NCI-H446 (cell line): ENCODE measurements at places on chromosomes 7 and 10.

GRCh38 chr10:79051766-79052165 lies 17.0 kb upstream of the ZMIZ1 start:
- DNase-seq: no peak

GRCh38 chr7:41573862-41574261 lies 129.0 kb downstream of the INHBA start:
- DNase-seq: no peak

DNA sequence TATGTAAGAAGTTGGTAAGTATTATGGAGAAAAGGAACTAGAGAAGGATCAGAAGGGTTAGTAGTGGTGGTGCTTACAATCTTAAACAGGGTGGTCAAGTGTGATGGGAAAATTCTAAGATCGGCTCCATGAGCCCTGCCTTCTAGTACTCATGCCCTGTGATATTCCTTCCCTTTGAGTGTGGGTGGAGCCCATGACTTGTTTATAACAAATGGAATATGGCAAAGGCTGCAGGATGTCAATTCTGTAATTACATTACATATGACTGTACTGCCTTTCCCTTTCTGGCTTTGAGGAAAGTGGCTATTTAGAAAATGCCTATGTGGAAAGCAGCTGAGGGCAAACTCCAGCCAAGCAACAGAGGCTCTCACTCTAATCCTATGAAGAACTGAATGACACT lies 309.6 kb downstream of the AGMO start:
- DNase-seq: no peak

GRCh38 chr7:11591055-11591633 lies 240.9 kb downstream of the THSD7A start:
- no peak for DNase-seq

DNA sequence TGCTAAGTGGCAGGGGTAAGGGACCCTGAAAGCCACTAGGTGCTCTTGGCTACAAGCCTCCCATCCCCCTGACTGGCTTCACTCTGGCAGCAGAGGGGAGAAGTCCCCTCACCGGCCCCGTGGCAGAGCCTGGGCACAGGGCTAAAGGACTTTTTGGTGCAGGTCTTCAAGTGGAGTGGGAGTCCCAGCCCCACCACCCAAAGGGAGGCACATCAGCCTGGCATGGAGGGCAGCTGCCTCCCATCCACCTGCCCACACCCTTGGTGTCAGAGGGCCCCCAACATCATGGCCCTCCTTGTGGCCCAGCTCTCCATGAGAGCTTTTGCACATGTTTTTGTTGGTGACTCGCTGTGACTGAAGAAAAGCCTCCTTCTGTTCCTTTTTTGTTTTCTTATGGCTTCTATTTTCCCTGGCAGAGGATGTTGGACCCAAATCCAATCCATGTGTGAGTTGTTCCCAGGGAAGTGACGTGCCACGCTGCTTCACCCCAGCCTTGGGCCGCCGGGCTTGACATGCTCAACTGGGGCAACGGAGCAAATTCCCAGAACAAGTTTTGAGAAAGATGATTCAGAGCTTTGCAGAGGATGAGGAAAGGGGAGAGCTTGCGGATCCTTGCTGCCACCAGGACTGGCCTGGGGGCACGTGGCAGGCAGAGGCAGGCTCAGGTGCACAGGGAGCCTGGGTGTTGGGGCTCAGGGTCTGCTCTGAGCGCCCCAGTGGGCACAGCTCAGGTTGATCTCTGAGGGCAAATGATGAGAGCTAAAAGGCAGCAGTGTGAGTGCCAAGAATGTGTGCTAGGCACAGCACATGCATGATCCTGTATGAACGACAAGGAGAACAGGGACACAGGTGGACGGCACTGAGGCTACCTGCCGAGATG lies 1.9 kb upstream of the AEBP1 start:
- DNase-seq: no peak

- DNase-seq: no peak
These were observed 32.1 kb downstream of the ARMC3 start for GRCh38 chr10:22959950-22960349.

DNA sequence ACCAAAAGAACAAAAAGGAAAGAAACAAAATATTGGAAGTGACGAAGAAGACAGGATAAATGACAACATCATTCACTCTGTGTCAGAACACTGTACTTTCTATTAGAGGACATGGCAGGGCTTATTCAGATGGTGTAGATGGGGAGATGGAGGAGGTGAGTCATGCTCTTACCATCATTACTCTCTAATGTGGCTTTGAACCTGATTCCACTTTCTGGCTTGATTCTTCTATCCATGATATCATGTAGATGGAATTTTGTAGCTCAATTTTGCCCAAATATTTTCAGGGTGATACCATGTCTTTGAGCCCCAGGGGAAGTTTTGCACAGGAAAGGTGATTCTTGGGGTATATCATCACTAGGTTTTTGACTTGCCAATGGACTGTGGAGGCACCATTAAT lies 91.7 kb downstream of the CFAP58 start:
- DNase-seq: no peak

- no peak for DNase-seq
These were observed at the start of gene C10orf53 for GRCh38 chr10:49679480-49679893. C10orf53 (plus strand) TSS chr10:49679651; CDS start chr10:49679698, 47 bp downstream.

GRCh38 chr7:47387506-47387905 lies 194.4 kb downstream of the TNS3 start:
- DNase-seq: no peak

- DNase-seq: no peak
These were observed 26.2 kb downstream of the ADK start for GRCh38 chr10:74177140-74177677.

DNA sequence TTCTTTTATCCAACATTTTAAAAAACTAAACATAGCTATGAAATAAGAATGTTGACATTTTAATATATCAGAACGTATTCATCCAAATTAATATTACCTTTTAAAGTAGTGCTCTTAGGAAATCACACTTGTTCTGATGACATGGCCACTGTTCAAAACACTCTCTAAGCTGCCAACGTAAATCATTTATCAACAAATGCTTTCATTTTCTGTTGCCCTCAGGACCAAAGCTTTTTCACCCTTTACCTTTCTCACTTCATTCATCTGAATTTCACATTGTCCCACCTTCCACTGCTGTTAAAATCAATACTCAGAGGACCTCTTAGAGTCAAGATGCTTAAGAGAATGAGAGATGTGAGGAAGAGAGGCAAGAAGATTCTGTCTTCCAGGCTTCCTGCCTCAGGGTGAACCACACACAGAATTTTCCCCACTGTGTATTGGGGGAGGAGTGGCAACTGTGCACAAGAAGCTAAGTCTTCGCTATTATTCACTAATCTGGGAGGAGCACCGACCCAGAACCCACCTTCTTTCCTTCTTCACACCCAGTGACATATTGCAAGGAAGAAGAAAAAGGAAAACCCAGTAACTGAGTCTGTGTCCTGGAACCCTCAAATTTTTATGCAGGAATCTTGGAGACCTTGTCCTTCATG lies 21.0 kb downstream of the HIBADH start:
- no peak for DNase-seq

DNA sequence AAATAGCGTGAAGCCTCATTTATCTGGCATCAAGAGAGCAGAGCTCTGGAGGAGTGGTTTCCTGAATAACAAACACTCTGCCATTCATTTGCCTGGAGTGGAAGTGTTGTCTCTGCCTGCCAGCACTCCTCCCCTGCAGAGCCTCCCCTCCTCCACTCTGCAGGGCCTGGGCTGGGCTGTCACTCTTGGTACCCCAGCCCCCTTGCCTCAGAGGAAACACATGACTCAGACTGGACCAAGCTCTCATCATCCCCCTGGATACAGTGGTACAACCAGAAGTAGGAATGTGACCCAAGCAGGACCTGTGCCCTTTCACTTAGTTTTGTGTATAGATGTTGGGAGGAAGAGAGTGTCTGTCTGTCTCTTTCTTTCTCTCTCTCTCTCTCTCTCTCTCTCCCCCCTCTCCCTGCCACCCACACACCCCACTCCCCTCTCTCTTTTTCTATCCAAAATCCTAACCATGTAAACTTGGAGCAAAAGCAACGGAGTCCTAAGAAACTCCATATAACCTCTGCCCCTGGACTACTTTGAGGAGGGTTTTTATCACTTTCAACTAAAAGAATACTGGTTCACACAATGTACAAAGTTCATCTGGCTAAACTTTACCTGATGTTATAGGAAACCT lies 43.9 kb downstream of the DOCK4 start:
- DNase-seq: peak; percentile 60

DNA sequence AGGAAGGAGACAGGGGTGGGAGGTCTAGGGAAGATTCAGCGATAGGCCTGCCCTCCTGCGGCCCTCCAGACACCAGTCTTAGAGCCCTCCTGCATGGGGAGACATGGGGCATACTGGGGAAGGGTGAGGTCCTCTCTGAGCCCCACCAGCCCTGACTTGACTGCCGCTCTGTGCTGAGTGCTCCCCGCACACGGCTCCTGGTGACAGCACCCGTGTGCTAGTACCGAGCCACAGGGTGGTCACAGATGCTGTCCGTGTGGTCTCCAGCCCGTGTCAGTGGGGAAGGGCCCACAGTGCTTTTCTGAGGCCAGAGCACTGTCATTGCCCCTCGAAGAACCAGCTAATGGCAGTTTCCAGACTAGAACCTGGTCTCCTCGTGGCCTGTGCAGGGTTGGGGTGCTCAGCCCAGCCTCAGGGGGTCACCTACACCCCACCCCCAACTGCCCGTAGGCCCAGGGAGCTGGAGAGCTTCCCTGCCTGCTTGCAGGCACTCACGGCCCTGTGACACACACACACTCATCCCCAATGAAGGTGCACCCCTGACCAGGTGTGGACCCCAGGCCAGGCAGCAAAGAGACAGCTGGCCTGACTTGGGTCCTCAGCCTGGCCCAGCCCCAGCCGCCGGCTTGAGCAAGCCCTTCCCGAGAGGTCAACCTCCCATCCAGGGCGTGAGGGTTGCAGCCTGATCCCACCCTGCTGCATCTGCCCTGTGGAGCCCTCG lies 86.0 kb upstream of the RET start:
- no peak for DNase-seq

DNA sequence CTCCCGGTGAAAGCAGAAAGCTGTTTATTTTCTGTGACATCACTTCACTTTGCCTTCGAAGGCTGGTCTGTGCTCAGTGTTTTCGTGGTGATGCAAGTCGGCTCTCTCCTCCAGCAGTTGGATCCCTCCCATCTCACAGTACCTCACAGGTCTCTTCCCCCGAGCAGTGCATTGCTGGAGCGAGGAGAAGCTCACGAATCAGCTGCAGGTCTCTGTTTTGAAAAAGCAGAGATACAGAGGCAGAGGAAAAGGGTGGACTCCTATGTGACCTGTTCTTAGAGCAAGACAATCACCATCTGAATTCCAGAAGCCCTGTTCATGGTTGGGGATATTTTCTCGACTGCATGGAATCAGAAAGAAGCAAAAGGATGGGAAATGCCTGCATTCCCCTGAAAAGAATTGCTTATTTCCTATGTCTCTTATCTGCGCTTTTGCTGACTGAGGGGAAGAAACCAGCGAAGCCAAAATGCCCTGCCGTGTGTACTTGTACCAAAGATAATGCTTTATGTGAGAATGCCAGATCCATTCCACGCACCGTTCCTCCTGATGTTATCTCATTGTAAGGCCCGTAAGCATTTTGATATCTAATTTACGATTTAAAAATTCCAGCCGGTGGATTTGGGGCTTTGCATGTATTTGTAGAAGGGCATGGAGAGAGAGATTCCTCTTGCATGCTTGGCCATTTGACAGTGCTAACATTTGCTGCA lies at the start of gene LGI1:
TSS of gene LGI1 (plus strand) at position 136 of the 707 bp plus-strand sequence. CDS start at position 345, 209 bp downstream.
- DNase-seq: no peak

GRCh38 chr7:149440222-149440621 lies 20.6 kb downstream of the ZNF777 start:
- no peak for DNase-seq

DNA sequence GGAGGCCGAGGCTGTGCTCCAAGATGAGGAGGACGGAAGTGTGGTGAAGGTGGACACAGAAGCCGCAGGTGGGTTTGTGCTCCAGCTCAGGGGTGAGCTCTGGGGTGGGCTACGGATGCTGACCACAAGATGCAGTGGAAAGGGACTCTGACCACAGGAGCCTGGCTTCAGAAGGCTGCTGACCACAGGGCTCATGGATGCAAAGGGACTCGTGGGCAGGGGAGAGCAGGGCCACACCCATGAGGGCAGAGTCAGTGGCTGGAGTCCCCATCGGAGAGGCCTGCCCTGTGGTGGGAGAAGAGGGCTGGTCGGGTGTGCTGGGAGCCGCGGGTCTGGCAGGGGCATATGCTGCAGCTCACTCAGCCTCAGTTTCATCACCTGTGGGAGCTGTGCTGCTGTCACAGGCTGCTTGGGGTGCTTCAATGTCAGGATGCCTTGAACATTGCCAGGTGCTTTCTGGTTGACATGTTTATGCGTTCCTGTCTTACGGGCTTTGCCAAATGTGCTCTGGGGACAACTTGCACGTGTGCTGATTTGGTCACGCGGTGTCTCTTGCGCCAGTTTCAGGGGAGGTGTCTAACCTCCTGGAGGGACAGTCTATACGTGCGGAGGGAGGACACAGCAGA lies 13.7 kb downstream of the SCART1 start:
- DNase-seq: no peak

- no peak for DNase-seq
These were observed 260.5 kb downstream of the PRPF18 start for GRCh38 chr10:13847201-13847631.

DNA sequence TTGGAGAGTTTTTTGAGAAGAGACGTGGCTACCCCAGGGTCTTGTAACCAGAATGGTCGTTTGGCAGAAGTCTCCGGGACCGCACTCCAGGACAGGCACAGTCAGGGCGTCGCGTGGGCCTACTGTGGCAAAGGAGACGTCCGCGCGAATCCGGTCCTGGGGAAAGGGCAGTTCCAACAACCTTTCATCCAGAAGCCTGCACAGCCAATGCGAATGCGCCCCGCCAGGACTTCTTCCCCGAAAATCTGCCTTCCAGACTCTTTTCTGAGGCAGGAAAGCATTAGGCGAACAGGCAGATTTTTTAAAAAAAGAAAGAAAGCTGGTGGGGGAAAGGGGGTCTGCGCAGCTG lies 2.0 kb downstream of the HPSE2 start:
- DNase-seq: no peak

DNA sequence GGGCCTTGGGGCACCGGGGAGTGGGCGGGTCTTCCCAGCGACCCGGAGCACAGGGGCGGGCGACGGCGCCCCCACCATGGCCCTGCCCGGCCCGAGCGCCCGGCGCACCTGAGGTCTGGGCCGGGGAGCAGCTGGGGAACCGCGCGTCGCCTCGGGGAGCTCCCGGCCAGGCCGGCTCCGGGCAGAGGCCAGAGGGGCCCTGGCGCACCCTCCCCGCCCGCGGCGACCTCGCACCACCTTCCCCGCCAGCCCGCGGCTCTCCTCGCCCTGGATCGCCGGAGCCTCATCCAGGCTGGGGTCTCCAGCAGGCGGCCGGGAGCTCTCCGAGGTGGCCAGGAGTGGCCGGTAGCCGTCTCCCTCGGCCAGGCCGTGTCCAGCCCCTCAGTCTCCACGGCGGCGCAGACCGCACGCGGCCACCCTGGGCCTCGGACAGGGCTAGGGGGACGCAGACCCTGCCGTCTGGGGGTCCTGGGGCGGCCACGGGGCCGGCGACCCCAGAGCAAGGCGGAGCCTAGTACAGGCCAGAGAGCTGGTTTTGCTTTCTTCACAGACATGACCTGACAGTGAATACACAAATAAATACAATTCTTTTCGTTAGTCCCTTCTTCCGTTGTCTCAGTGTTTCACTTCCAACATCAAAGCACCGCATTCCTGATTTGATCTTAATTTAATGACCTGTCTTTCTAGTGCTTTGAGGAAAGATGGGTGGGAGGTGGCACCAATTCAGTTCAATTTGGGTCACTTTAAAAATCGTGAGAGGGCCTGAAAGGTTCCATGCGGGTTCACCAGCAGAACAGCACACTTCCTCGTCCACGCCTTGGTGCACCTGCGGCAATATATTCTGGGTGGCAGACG lies 356.9 kb downstream of the DNAJB6 start:
- no peak for DNase-seq

GRCh38 chr10:116787053-116787659 lies 44.8 kb upstream of the HSPA12A start:
- peak; percentile 6 for DNase-seq
